ENCODE measurements at places on chromosomes 5 and 9.

GRCh38 chr5:32843531-32843895 lies 132.4 kb downstream of the NPR3 start:
- no peak for DNase-seq

DNA sequence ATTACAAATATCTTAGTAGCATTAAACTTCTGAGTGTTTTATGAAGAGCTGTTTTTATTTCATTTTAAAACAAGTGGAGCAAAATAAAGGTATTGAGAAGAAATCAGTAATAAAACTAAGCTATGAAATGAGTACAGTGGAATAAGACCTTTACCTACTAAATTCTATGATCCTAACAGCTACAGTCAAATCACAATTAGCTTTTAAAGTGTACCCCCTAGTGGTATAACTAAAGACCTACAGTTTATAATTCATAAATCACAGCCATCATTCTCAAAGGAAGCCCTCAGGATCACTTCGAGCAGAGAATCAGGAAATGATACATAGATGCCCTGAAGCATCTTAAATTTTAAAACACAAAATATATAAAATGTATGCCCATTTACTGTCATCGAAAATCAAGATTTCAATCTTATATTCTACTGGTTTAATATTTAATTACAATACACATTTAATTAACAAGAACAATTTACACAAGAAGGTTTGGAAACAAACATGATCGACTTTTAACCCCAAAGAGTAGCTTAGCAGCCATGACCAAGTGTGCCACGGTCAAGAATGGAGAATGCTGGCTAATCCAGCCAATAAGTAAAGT lies 12.3 kb downstream of the CCNH start:
- no peak for DNase-seq

- DNase-seq: no peak
These were observed 64.4 kb upstream of the EIF4EBP3 start for GRCh38 chr5:140483055-140483454.

GRCh38 chr5:10374046-10375022 lies 20.8 kb downstream of the MARCHF6 start:
- DNase-seq: no peak

- no peak for DNase-seq
These were observed 117.2 kb downstream of the CAAP1 start for GRCh38 chr9:26775391-26775790.

Measured in activated gamma-delta T cell (primary cell).